ENCODE measurements at places on chromosomes 6 and 20.
A peak's percentile ranks its signal among the peaks of the same experiment; 100 is the strongest.

DNA sequence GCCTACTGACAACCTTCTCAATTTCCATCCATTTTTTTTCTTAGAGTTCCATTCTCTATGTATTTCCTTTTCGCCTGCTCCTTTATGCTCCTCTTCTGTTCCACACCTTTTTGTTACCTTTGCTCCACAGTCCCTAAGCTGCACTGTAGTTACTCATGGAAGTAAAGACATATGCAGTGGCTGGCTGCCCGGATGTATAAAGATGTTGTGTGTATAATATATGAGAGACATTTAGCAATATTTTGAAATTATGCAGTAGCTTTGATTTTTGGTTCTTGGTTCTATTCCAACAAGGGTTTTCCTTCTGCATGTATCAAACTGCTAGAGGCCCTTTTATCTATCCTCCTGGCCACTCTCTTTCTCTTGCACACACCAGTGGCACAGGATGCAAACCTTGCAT, 234.9 kb downstream of the DOK5 start:
- no peak for DNase-seq

- no peak for DNase-seq
These were observed 424.7 kb downstream of the MMUT start for GRCh38 chr6:49038294-49038822.

GRCh38 chr6:11324453-11325015, 92.1 kb upstream of the NEDD9 start:
- DNase-seq: no peak

- no peak for DNase-seq
These were observed 47.5 kb upstream of the CD93 start for GRCh38 chr20:23133560-23133998.

- no peak for DNase-seq
These were observed 831 bp upstream of the SIRPB2 start for GRCh38 chr20:1491860-1492642.

- DNase-seq: no peak
These were observed 61.4 kb upstream of the NT5E start for GRCh38 chr6:85388531-85388930.

- no peak for DNase-seq
These were observed 360.1 kb downstream of the TAF4 start for GRCh38 chr20:61705386-61706258.

- DNase-seq: no peak
These were observed 79.6 kb downstream of the KHDC1L start for GRCh38 chr6:73145690-73146089.

DNA sequence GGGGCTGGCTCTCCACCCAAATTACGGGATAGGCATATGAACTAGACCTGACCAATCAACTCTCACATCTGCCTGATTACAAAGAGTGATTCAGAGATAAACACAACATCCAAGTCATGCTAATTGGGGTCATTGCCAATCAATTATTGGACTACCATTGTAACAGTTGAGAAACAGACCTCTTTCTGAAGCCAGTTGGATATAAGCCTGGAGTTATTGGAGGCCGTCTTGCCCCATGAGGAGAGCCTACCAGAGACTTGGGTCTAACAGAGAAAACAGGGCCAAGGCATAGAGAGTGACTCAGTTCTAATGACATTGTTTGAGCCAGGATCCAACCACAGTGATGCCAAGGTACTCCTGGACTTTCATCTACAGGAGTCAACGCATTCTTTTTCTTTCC, 39.4 kb upstream of the HIVEP2 start:
- DNase-seq: no peak

- no peak for DNase-seq
These were observed 331.6 kb downstream of the RNGTT start for GRCh38 chr6:88631830-88632229.

- peak; percentile 38 for DNase-seq
These were observed 9.0 kb downstream of the ADA start for GRCh38 chr20:44642203-44643153.

- DNase-seq: no peak
These were observed 73.6 kb upstream of the TRAF3IP2 start for GRCh38 chr6:111679126-111679858.

DNA sequence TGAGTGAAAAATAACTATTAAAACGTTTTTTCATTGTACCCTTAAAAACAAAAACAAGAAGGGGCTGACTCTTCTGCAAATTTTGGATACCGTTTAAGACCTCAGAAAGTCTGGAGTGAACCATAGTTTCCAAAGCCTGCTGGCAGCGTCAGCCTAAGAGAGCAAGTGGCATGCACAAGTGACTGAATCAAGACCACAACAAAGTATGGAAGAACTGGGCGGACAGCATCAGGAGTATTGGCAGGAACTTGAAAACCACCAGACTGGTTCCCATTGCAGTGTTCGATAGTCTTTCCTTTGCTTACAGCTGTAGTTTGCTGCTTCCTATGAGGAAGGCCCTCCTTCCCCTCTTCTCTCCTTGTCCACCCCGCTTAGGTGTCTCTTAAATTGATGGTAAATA, 33.7 kb upstream of the MYLIP start:
- no peak for DNase-seq

DNA sequence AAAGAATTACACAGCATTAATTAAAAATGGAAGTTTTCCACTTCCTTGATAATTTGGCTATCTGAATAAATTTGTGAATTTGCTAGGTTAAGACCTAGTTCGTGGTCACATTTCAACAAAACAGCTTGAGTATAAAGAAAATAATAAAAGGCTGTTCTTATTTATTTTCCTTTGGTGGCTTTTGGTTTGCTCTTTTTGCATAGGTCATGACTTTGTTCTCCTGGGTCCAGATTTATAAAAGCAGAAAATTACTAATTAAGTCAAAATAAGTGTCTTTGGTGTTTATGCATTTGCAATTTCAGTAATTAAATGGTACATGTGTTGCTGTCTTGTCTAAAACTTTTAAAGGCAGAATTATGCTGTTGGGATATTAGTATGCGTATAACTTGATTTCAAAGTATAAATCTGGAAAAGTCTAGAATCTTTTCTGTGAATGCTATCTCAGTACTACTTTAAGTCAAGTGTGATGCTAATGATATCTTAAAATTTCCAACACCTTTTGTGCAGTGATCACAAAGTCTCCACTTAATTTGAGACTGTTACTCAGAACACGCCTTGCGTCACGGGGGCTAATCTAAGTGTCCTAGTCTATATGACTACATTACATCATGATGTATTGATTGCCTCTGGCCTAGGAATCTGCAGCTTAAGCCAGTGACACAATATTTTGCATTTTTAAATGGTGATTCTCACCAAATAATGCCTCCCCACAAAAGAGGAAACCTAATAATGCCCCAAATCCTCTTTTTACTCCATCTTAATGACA, 41.0 kb downstream of the GNAS start:
- DNase-seq: no peak

- DNase-seq: no peak
These were observed 5.8 kb upstream of the SDCBP2 start for GRCh38 chr20:1334761-1335160.

DNA sequence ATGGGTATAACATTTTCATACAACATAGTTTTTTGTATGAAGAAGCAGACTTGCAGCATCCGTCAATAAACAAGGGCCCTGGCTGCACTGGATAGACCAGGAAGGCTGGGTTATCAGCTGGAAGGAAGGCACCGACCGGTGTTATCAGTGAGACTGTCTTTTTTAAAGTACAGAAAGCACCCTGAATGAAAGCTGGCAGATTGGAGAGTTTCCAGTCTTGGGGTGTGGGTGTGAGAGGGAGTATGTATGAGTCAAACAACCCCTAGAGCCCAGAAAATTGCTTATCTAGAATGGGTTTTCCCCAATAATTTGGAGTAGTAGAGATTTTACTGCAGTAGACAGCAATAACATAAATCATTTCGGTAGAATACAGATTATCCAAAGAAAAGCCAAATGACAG, 42.4 kb downstream of the TXLNB start:
- no peak for DNase-seq

DNA sequence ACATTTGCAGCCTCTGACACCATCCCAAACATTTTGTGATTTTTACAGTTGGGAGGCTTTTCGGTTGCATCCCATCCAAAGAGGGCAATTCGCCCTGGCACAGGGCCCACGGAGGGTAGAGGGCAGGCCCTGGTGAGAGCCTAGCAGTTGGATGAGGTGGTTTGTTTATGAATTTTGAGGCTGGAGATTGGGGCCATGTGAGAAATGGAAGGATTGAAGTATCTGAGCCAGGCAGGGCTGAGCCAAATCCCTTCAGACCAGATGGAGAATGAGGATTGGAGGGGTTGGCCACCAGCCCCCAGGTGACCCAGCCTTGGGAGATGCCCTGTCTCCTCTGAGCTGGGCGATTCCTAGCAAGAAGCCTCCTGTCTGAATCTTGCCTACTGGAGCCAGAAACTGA, 52.6 kb upstream of the CCDC167 start:
- DNase-seq: no peak

DNA sequence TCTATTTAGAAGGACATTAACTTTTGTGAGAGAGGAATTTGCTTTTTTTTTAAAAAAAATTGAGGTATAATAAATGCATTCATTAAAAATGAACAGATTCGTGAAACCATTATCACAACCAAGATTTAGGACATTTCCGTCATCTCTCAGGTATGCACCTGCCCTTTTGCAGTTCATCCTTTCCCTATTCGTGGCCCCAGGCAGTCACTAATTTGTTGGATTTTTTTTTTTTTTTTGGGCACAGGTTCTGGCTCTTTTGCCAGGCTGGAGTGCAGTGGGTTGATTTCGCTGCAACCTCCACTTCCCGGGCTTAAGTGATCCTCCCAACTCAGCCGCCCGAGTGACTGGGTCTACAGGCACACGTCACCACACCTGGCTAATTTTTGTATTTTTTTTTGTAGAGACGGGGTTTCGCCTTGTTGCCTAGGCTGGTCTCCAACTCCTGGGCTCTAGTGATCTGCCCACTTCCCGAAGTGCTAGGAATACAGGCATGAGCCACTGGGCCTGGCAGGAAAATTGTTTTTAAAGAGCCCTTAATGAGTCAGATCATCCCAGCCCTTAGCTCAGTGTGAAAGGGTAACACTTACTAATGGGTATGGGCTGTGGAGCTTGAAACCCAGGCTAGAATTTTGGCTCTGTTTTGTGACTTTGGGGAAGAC, 9.2 kb downstream of the PHF3 start:
- no peak for DNase-seq

GRCh38 chr20:30168025-30168799, 1089.3 kb upstream of the DEFB115 start:
- no peak for DNase-seq

DNA sequence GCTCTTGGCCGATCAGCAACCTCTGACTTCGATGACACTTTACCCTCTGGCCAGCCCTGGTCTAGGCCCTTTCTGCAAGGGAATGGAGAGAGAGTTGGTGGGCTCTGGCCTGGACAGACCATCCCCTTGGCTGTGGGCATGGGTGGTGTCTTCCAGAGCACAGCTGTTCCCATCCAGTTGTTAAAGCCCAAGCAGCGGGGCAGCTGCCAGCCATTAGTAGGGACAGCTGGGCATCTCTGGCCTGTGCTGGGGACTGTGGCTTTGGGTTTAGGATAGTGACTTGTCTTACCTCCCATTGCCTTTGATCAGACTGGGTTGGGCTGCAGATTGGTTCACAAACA, 2.8 kb downstream of the CDC25B start:
- DNase-seq: no peak

Measured in SHP77 treated with DMSO at 0.1 percent for 48 hours (cell line).